Activated T-cell treated with anti-CD3 and anti-CD28 coated beads for 24 hours (primary cell): ENCODE measurements at places on chromosomes 16 and 17.

DNA sequence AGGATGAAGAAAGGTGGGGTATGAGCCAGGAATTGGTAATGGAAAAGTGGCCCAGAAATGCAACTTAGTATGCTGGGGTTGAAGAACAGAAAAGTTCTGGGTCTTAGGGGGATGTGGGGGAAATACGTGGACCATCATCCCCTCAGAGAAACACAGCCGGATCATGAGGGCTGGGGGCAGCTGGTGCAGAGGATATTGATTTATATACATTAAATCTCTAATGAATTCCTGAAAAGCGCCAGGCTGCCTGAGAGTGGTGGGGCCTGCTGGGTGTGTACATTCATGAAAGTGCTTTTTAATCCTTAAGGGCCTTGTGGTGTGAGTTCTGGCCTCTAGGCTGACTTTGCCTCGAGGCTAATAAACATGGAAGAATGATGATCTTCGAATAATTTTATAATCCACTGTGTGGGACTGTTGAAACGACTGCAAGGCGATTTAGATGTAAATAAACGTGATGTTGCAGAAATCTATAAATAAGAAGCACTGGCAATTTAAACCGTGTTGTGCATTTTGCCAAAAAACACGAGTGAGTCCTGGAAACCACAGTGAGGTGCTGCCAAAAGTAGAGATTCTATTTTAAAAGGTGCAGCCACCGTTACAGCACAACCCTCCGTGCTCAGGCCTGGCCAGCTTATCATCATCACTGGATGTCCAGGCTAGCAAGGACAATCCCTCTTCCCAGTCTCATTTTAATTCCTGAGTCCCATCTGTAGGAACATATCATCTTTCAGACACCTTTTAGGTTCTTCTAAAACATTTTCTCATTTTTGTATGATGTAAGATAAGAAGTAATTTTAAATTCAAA, 32.1 kb downstream of the PRKAR1A start:
- no peak for DNase-seq

GRCh38 chr17:79033046-79033616, 9.2 kb downstream of the C1QTNF1 start:
- DNase-seq = no peak

DNA sequence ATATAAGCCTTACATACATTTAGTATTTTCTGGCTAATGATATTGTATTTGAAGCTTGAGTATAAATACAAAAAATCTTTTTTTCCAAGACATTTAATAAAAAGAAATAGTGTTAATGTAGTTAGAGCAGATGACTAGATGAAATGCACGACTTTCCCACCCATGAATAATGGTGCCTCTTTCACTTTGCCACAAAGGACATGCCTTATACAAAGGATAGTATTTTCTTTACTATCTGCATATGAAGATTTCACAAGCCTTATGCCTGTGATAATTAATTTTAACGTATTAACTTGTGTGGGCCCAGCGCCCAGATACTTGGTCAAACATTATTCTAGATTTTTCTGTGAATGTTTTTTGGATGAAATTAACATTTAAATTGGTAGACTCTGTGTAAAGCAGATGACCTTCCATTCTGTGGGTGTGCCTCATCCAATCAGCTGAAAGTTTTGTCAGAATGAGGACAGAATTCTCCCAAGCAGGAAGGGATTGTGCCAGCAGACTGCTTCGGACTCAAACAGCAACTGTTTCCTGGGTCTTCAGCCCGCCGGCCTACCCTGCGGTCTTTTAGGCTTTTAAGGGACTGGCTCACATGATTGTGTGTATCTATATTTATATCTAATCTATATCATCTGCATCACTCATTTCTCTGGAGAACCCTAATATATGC, 115.4 kb downstream of the USP22 start:
- no peak for DNase-seq

- DNase-seq = no peak
These were observed 4.0 kb upstream of the CMTM3 start for GRCh38 chr16:66600477-66600876.

DNA sequence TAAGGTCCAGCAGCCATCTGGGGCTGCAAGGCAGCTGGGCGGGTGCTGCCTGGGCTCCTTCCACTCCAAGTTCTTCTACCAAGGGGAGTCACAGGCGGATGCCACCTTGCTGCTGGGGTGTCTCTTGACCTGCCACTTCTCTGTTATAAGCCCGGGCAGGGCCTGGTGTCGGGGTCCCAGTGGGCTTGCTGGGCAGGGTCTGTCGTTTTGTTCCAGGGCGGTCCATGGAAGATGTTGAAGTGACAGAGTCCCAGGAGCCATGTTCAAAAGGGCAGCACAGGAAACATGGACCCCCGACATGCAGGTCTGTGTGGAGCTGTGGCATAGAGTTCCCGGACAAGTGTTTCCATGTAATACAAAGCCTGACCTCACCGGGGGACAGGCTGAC, 91.1 kb downstream of the TNFRSF13B start:
- DNase-seq = no peak

DNA sequence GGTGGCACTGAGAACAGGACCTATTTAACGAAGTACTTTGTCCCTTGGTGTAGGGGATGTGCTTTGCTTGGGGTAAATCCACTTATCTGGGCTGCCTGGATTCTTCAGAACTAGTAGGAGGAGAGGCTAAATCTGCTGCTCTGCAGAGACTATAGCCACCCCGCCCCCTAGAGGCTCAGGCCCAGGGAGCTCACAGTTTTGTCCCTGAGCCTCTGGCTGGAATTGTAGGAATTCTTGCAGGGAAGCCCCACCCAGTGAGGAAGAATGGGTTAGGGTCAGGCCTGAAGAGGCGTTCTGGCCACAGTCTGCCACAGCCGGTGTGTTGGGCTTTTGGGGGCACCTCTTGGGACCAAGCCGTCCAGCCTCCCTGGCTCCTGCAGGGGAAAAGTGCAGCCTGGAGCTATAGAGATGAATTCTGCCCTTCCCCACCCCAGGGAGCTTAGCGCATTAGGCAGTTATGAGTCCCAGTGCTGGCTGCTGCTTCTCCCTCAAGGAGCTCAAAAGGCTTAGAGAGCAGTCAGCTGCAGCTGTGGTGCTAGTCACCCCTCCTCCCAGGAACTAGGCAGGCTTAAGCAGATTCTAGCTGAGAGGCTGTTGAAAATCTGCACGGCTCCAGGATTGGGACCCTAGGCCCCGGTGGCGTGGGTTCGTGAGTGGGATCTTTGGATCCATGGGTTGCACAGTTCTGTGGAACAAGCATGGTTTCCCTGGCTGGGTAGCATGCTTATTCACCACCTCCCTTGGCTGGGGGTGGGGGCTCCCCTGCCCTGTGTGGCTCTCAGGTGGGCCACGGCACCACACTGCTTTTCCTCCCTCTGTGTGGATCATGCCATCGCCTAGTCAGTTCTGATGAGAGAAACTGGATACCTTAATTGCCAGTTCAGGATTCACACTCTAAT, 237.4 kb upstream of the TOM1L1 start:
- no peak for DNase-seq

DNA sequence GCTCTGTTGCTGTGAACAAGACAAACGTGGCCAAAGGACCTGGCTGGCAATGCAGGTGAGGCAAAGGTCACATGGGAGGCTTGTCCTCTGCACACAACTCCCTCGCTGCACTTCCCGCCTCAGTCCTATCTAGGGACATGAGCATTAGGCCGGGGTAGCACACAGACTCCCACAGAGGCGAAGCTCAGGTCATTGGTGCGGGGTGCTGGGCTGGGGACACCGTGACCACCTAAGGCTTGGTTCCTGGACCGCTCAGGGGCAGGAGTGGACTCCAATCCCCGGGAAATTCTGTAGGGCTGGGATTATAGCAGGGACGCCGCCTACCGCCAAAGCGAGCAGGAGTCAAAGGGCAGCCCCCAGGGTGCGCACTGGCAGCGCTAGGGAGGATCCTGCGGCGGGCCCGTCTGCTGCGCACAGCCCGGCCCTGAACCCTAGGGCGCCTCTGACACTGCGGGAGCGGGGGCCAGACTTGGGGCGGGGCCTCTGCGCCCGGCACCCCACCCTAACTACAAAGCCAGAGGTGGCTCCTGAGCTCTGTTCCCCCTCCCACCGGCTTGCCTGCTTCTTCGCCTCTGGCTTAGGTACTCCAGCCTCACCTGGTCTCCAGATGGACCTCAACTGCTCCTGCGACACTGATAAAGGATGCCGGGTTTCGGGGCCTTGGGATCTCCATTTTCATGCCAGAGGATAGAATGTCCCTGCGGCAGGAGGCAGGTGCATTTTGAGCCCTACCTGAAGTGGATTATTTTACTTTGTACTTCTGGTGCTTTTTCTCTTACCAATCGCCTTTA, 3.9 kb upstream of the MT1B start:
- DNase-seq = no peak

DNA sequence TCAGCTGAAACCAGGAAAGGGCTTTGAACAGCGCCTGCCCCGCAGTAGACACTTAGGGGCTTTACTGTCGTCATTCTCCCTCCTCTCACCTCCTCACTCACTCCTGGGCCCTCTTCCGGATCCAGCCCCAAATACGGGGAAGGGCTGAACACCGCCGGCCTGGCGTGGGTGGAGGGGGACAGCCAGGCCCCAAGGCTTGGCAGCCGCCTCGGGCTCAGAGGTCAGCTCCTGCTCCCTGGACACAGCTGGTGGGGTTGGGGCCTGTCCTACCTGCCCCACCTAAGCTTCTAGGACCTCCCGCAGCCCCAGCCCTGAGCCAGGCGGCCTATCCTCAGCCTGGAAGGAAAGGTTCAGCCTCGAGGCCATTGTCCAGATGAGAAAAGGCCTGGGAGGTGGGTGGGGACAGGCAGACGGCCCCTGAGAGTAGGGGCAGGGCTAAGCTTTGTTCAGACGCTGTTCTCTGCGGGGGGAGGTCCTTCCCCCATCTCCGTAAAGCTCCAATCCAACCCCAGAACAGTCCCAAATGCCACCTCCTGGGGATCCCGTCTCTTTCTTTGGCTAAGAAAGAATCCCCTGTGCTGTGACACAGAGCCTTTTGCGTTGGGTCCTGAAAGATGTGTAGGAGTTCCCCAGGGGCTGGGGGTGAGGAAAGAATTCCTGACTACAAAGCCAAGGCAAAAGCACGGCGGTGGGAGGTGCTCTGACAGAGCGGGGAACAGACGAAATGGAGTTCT, 881 bp upstream of the LLGL1 start:
- no peak for DNase-seq

- DNase-seq = no peak
These were observed 102.7 kb downstream of the METRNL start for GRCh38 chr17:83181991-83182619.

- DNase-seq = no peak
These were observed 68.3 kb upstream of the TANC2 start for GRCh38 chr17:62897706-62898105.

DNA sequence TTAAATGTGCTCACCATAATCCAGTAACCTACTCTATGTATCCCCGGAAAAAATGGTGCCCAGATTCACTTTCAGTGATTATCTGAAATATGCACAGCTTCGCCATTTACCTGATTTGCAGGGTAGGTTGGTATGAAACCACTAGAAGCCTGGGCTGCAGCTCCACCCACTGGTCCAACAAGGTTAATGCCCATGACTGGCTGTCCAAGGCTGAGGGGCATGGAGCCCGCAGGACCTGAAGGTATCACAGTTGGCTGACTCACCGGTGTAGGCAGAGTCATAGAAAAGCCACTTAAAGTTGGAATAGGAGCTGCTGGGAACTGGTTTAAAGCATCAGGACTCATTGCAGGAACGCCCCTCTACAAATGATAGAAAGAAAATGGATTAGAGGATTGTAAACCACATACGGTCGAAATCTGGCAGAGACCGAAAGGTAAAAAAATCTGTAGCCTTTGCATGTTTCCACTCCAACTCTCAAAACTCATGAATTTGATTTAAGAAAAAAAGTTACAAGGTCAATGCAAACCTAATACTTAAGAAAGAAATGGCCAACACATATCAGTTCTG, 38.6 kb downstream of the SYNRG start:
- DNase-seq = peak; percentile 7

DNA sequence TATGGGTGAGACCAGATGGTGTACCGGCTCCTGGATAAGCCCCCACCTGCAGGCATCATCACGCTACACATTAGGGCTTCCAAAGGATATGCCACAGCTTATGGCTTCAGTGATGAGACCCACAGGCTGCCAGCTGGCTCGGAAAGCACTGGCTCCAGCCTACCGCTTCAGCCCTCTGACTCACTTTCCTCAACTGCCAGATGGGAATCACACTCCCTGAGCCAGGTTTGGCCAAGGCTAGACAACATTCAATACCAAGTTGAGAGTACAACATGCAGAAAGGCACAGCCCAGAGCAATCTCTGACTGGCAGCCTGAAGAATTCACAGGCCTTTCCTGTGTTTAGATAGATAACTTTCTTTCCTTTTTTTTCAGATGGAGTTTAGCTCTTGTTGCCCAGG, 10.3 kb downstream of the CENPV start:
- no peak for DNase-seq

GRCh38 chr17:19975601-19976000, 2.0 kb downstream of the AKAP10 start:
- DNase-seq = no peak

DNA sequence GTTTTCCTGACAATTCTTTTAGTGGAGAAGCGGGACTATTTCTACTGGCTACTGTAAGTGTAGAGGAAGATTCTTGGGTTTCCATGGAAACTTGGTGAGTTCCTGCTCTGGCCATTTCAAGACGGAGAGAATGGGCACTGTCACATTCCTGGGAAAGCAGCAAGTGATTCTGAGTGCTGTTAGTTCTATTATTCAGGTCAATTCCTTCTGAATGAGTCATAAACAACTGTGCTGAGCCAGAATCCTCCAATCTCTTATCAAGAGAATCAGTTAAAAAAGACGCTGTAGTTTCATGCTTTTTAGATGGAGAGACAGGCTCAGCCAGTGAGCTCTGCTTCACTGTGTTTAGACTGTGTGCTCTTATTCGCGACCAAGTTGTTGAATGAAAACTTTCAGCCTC, 19.6 kb downstream of the AKAP10 start:
- no peak for DNase-seq

GRCh38 chr16:72898216-72898825, 149.6 kb downstream of the ZFHX3 start:
- no peak for DNase-seq

DNA sequence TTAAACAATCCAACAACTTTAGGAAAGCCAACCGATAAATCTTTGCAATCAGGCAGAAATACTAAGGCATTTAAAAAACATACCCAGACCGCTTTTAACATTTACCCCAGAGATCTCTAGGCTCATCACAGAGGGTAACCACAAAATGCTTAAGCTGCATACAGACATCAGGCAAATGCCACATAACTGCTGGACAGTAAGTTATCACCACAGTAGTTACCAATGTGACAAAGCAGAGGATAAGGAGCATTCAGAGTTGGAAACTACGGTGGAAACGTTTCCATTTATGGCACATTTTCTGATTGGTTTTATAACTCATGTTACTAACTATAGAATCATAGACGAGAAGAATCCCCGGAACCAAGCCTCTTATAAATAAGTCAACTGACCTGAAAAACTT, 77.5 kb downstream of the KANSL1 start:
- no peak for DNase-seq
